RPMI8226 (cell line): ENCODE measurements at places on chromosomes 3 and 15.

DNA sequence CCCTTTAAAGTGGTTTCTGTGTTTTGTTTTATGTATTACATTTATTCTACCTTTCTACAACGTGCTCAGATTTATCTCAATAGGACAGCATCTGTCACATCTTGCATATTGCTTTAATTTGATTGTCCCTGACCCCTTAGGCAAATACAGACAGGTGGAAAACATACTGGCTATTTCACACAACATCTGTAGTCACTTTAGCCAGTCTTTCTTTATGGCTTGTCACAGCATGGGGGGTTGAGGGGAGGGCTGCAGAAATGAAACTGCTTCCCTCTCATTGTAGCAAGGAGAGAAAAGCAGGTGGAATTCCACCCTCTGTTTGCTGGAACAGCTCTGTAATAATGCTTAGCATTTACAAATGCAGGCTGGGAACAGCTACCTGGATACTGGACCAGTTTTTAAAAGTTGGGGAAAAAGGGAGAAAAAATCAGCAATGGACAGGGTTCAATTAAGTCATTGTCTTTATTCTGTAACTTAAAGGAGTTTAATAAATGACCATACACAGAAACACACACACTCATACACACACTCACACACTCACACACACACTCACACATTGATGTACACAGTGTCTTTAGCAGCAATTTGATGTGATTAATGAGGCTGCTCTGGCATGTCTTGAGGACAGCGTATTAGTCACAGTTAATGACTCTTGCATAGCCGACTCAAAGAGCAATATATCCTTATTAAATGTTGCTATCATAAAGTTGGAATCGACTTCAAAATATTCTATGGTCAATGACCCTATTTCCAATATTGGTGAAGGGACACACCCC lies 283.7 kb upstream of the GBE1 start:
- DNase-seq = no peak

DNA sequence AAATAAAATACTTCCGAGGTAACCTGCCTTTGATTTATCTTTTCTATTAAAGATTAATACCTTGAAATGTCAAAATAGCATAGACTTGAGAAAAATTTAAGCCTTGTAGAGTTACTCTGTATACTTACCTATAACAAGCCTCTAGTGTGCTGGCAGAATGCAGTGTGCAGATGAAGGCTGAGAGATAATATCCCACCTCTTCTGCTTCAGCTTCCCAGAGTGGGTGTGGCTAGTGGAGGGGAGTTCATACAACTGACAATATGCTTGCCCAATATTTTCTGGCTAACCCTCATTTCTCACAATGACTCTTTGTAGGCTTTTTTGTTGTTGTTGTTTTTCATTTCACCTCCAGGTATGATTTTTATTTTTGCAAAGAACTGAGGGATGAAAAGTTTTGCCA lies 15.7 kb upstream of the ZBTB20 start:
- DNase-seq = no peak

- no peak for DNase-seq
These were observed 482.7 kb upstream of the PDZRN3 start for GRCh38 chr3:74107451-74107850.

DNA sequence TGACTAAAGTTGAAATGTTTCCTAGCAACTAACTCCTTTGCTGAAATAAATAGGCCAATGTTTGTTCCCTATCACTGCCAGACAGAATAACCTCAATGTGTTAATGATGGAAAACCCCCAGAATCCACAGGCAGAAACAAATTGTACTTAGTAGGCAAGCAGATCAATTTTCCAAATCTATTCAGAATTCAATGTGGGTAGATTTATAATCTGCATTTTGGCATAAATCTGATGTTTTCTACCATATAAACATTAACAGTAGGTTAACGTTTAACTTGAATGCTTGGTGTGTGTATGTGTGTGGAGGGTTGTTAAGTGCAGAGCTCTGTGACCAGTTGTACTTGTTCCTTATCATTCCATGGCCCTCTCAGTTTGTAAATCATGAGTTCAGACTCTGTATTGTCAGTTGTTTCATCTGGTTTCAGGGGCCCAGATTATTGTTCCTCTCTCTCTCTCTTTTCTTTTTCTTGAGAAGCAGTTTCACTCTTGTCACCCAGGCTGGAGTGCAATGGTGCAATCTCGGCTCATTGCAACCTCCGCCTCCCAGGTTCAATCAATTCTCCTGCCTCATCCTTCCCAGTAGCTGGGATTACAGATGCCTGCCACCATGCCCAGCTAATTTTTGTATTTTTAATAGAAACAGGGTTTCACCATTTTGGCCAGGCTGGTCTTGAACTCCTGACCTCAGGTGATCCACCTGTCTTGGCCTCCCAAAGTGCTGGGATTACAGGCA lies 32.8 kb downstream of the PLSCR1 start:
- DNase-seq = no peak

- DNase-seq = peak; percentile 29
These were observed 3.5 kb upstream of the AHSG start for GRCh38 chr3:186609247-186609868.

GRCh38 chr15:77753281-77753873 lies 120.7 kb upstream of the LINGO1 start:
- DNase-seq = peak; percentile 60
